ENCODE measurements at places on chromosomes 1 and 21.

DNA sequence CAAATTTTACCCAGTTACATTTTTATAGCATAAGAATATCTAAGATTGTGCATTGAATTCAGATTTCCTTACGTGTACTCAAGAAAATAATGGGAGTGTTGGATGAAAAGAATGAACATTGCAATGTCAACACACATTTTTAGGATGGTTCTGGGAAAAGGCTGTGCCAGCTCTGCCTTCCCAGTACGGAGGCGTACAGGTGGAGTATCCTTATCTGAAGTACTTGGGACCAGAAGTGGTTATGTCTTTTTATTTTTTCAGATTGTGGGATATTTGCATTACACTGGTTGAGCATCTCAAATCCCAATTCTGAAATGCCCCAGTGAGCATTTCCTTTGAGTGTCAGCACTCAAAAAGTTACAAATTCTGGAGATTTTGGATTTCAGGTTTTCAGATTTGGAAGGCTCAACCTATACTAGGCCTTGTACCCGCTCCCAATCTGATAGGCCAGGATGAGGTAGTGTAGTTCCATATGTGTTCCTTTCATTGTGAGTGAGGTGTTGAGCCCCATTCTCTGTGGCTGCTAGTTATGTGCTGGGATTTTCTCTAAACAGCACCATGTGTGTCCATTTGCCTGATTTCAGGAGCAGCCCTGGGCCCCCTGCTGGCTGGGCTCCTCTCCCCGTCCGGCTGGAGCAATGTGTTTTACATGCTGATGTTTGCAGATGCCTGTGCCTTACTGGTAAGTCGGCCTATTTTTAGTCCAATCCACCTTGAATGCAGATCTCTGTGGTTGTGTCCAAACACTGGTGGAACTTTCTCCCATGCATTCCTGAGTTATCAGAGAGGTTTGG lies 60.8 kb downstream of the SLC37A1 start:
- no peak for DNase-seq

- DNase-seq, result no peak
Observed at GRCh38 chr1:9245661-9246060, 11.1 kb downstream of the H6PD start.

DNA sequence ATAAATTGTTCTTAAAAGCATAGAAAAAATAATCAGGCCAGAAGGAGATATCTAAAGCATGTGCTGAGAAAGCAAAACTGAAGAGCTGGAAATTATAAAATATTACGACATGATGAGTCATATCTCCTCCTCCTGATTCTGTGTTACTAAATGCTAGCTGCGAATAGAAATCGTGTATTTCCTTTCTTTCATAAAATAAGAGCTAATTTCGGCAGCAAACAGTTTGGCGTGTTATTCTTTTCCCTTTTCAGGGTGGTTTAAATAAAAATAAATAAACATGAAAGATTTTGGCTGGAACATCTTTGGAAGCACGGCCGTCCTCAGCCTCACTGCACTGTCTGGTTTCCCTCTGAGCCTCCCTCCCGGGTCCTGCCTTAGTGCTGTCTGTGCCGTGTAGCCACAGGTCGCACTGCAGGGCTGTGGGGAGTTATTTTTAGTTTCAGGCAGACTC lies 56.0 kb downstream of the ADARB1 start:
- DNase-seq, result no peak

- no peak for DNase-seq
Observed at GRCh38 chr1:92903765-92904164, 57.5 kb downstream of the DIPK1A start.

- no peak for DNase-seq
Observed at GRCh38 chr1:212578041-212578440, 30.5 kb upstream of the ATF3 start.

- DNase-seq, result no peak
Observed at GRCh38 chr1:112696578-112697314, 10.2 kb downstream of the RHOC start.

DNA sequence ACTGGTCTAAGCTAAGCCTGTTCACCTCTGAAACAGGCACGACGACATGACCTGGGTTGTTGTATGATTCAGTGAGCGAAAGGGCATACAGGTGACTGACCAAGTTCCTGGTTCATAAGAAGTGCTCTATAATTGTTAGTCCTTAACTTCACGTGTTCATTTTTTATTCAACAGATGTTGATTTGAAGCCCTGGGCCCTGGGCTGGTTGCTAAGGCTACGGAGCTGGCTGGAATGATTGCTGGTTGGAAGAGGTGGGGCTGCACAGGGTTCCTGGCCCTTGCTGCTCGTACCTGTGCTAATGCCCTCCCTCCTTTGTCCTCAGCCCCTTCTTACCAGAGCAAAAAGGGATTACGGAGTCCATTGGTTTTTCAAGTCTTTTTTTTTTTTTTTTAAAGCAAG lies 111.3 kb upstream of the CSF3R start:
- DNase-seq, result no peak
